Ovary (tissue), 10 donors: ENCODE measurements at places on chromosomes 1 and 21. TPM values are rescaled to one million over a fixed set of nuclear protein-coding genes. Genes with fewer than 3 reads are reported as not detected.

Gene FMN2
- 7.1 TPM for total RNA-seq

- no peak overlapping the region for H3K4me3 ChIP-seq
- no peaks in the 10 kb centered on the region for H3K27me3 ChIP-seq
- no peaks in the 10 kb centered on the region for H3K4me1 ChIP-seq
- no peak overlapping the region for H3K27ac ChIP-seq
- H3K36me3 ChIP-seq: no peaks in the 10 kb centered on the region
Measured at GRCh38 chr1:186793582-186793927, 35.2 kb upstream of the PLA2G4A start.

DNA sequence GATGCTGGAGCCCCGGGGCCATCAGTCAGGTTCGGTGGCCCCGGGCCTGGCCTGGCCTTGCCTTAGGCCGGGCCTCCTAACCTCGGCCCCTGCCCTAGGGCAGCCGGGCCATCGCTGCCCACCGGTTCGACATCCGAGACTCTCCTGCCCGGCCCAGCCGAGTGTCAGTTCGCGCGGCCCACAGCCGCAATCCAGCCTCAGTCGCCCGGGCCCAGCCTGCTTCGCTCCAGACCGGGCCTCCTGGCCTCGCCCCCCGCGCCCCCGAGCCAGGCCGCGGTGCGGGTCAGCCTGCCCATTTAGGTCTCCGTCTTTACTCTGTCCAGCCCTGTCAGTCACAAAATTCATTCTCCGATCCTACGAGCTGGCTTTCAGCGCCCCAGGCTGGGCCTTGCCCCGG lies 777 bp downstream of the LRRC41 start:
- H3K36me3 ChIP-seq: no peaks in the 10 kb centered on the region
- peaks cover 13% of the 10 kb centered on the region for H3K4me1 ChIP-seq
- no peaks in the 10 kb centered on the region for H3K27me3 ChIP-seq
- DNase-seq: peak; percentile 39

DNA sequence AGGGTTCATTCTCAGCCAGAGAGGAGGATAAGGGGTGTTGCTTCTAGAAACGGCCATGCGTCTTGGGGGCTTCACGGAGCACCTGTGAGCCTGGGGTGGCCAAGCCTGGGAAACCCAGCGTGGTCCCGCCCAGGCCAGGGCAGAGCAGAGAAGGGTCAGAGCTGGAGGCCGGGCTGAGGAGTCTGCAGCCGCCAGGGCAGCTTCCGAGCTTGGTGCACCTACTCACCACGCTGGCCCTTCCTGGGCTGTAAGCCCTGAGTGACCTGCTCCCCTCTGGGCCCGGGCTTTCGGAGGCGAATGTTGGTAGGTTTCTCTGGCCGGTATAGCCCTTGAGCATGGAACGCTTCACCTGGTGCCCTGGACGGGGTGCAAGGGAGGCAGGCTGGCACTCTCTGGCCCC lies 169.8 kb upstream of the ARHGEF16 start:
- no peaks in the 10 kb centered on the region for H3K27me3 ChIP-seq
- no peak overlapping the region for H3K4me3 ChIP-seq
- DNase-seq: no peak
- peaks cover 5% of the 10 kb centered on the region for H3K4me1 ChIP-seq
- H3K36me3 ChIP-seq: no peaks in the 10 kb centered on the region

DNA sequence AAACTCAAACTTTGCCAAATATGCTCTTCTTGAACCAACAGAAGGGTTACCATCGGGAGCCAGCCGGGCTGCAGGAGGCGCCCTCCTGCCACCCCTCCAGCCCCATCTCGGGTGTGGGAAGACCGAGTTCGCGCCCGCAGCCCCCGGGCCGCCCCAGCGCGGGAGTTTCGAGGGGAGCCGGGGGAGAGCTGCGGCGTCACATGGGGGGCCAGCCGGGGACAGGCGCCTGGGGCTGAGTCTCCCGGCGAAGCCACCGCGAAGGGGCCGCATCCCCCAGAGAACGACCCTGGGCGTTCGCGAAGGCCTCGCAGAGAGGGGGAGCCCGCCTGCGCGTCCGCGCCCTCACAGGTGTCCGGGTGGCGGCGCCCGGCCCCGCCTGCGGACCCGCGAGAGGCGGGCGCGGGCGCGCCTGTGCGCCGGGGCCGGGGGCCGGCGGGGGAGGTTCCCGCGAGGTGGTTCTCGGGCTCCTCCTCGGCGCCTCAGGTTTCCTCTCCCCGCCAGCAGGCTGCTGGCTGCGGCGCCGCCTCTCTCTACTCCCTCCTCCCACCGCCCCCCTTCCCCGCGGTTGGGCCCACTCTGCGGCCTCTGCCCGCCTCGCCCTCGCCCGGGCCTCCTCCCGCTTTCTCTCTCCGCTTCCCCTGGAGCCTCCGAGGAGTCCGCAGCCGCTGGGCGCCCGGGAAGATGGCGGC lies at the start of gene RAVER2:
RAVER2 (plus strand) TSS at position 584 of the 689 bp plus-strand sequence; CDS start at position 682, 98 bp downstream.
- peak; percentile 78 for DNase-seq
- peak within 1 kb of the TSS; percentile 58 for H3K27ac ChIP-seq
- no peaks in the 10 kb centered on the region for H3K4me1 ChIP-seq
- H3K36me3 ChIP-seq: no peaks in the 10 kb centered on the region
- H3K27me3 ChIP-seq: no peaks in the 10 kb centered on the region
- H3K4me3 ChIP-seq: peak within 1 kb of the TSS; percentile 85

DNA sequence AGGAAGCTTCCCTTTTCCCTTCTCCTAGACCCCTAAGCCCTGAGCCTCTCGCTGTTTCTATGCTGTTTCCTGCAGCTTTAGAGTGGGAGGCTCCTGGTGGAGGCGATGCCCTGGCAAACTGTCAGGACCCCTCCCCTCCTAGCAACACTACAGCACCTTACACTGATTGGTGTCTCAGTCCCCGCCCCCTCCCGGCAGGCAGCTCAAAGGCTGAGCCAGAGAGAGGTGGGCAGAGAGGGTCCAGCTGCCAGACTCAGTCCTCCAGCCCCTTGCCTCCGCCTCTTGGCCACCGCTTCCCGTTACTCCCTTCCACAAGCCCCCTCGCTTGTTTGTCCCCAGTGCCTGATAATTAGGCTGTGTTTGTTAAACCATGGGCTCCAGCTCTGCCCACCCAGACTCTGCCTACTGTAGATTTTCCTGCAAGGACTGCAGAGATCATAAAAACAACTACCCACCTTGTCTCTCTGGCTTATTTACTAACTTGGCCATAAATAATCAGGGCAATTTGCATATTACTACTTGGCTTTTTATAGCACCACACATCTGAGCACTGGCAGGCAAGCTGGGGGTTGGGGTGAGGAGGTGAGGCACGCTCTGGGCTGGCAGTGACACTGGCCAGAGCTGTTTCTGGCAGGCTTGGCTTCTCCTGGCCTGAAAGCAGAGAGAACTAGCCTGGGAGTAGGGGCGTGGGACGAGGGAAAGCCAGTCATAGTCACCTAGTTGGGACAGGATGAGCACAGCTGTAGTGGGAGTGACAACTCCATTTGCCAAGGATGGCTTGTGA lies 107.5 kb downstream of the CSMD2 start:
- no peaks in the 10 kb centered on the region for H3K27me3 ChIP-seq
- no peak overlapping the region for H3K4me3 ChIP-seq
- H3K27ac ChIP-seq: no peak overlapping the region
- no peaks in the 10 kb centered on the region for H3K36me3 ChIP-seq
